SJSA1 (cell line): ENCODE measurements at places on chromosomes 1 and 21. TPM values are rescaled to one million over a fixed set of nuclear protein-coding genes. Genes with fewer than 3 reads are reported as not detected.

The PRAMEF14 gene
- total RNA-seq: not detected in 2 replicates

GRCh38 chr1:7588457-7588827 is 182.7 kb upstream of the VAMP3 start:
- peaks cover 21% of the 10 kb centered on the region; the same call in 1 of the 2 replicates for H3K27me3 ChIP-seq
- DNase-seq: no peak
- no peak overlapping the region for H3K27ac ChIP-seq
- H3K36me3 ChIP-seq: no peaks in the 10 kb centered on the region
- H3K4me3 ChIP-seq: no peak overlapping the region

- H3K27ac ChIP-seq: no peak overlapping the region
- 0 out of 2 replicates have a peak, but pooled peaks cover 4% of the 10 kb centered on the region for H3K27me3 ChIP-seq
- no peaks in the 10 kb centered on the region for H3K36me3 ChIP-seq
- no peaks in the 10 kb centered on the region for H3K4me1 ChIP-seq
- DNase-seq: no peak
Observed at GRCh38 chr1:40004857-40005256, 35.7 kb upstream of the CAP1 start.

The ZFP69B gene
- total RNA-seq: 2.3 and 4.2 TPM in 2 replicates

DNA sequence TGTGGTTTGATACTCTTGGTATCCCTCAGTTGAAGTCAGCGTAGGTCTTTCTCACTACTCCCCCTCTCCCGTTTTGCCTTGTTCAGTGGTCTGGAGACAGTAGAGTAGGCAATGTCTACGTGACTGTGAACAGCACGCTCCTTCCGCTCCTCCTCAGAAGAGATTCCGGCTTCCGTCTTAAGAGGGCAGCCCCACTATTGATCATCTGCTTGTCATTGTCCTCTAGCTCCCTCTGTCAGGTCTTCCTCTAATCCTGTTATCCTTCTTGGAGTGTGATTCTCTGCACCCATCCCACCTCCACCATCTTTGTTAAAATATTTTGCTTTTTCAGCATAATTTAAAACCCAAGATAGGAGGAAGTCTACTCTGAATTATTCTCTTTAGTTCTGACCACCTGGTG is 129.9 kb upstream of the KCNK2 start:
- no peak overlapping the region for H3K27ac ChIP-seq
- no peaks in the 10 kb centered on the region for H3K36me3 ChIP-seq
- no peaks in the 10 kb centered on the region for H3K27me3 ChIP-seq
- no peak for DNase-seq
- H3K4me3 ChIP-seq: no peak overlapping the region

The PLA2G2C gene
- not detected in 2 replicates for total RNA-seq

DNA sequence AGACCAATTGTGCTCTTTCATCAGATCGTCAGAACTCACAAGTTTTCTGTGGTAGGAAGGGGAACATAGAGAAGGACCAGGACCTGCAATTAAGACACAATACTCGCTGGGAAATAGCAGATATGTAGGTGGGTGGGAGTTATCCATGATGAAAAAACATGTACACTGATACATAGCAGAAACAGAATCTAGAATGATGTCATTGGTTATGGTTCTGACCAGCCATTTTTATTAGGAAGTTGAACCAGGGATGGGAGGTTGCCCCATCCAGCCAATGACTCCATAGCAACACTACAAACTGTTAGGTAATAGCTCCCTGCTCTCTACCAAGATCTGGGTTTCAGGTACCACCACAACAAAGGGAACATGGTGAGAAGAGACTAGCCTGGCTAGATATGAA is 393.5 kb upstream of the PBX1 start:
- no peaks in the 10 kb centered on the region for H3K4me1 ChIP-seq
- DNase-seq: no peak
- H3K36me3 ChIP-seq: no peaks in the 10 kb centered on the region
- no peak overlapping the region for H3K27ac ChIP-seq
- no peak overlapping the region for H3K4me3 ChIP-seq

- no peaks in the 10 kb centered on the region for H3K27me3 ChIP-seq
- H3K36me3 ChIP-seq: no peaks in the 10 kb centered on the region
- peaks cover 12% of the 10 kb centered on the region for H3K4me1 ChIP-seq
- no peak overlapping the region for H3K27ac ChIP-seq
- no peak overlapping the region for H3K4me3 ChIP-seq
- no peak for DNase-seq
Observed at GRCh38 chr21:16770266-16770665, 742.6 kb upstream of the CXADR start.

The AUNIP gene
- total RNA-seq: 5.9 and 9.5 TPM in 2 replicates

- peak overlapping the region; percentile 96 for H3K27ac ChIP-seq
- peaks cover 25% of the 10 kb centered on the region for H3K4me1 ChIP-seq
- peak; percentile 88 for DNase-seq
- no peaks in the 10 kb centered on the region for H3K27me3 ChIP-seq
- 0 out of 2 replicates have a peak, but pooled peaks cover 2% of the 10 kb centered on the region for H3K36me3 ChIP-seq
Observed at GRCh38 chr1:1282998-1283397, 2.8 kb downstream of the SCNN1D start.

- no peak overlapping the region for H3K4me3 ChIP-seq
- H3K36me3 ChIP-seq: peaks cover 61% of the 10 kb centered on the region
- H3K27me3 ChIP-seq: no peaks in the 10 kb centered on the region
- H3K27ac ChIP-seq: no peak overlapping the region
- peaks cover 3% of the 10 kb centered on the region for H3K4me1 ChIP-seq
Observed at GRCh38 chr1:27335506-27336422, 6.1 kb upstream of the SYTL1 start.

- H3K27ac ChIP-seq: no peak overlapping the region
- H3K4me1 ChIP-seq: no peaks in the 10 kb centered on the region
- H3K4me3 ChIP-seq: no peak overlapping the region
- no peak for DNase-seq
Observed at GRCh38 chr21:28089599-28090441, 902.9 kb downstream of the LTN1 start.

DNA sequence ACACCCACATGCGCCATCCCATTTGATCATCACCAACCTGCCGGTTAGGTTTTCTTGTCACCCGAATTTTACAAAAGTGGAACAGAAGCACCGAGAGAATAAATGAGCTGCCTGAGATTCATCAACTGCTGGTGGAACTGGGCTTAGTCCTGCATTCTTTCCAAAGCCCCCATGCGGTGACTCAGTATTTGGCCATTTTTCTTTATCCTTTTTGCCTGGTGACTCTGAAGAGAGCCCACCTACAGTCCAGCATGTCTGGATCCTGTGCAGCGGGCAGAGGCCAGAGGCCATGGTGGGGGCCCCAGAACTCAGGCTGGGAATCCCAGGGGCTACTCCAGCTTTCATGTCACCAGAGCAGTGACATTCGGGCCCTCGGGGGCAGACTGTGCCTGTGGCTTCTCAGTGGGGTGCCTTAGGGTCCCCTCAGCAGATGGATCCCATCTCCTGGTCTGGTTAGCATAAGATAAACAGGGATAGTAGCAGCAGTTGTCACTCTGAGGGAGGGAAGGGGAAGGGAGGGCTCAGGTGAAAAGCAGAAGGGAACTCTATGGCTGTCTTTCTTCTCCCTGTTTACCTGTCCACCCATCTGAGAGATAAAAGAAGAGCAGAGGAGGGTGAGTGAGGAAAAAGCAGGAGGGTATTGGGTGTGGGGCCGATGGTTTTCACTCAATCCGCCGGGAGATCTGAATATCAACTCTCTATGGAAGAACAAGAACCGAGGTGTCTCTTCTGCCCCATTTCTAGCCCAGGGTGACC is 63.2 kb downstream of the KIF26B start:
- H3K4me3 ChIP-seq: no peak overlapping the region
- H3K27me3 ChIP-seq: no peaks in the 10 kb centered on the region
- DNase-seq: peak; percentile 64
- peaks cover 73% of the 10 kb centered on the region for H3K4me1 ChIP-seq
- no peaks in the 10 kb centered on the region; the same call in 1 of the 2 replicates for H3K36me3 ChIP-seq
- peak overlapping the region; percentile 85 for H3K27ac ChIP-seq

- no peaks in the 10 kb centered on the region for H3K36me3 ChIP-seq
- no peaks in the 10 kb centered on the region for H3K4me1 ChIP-seq
- DNase-seq: no peak
- H3K27ac ChIP-seq: no peak overlapping the region
- H3K27me3 ChIP-seq: no peaks in the 10 kb centered on the region
Observed at GRCh38 chr1:99217599-99217998, 46.7 kb upstream of the PLPPR4 start.

DNA sequence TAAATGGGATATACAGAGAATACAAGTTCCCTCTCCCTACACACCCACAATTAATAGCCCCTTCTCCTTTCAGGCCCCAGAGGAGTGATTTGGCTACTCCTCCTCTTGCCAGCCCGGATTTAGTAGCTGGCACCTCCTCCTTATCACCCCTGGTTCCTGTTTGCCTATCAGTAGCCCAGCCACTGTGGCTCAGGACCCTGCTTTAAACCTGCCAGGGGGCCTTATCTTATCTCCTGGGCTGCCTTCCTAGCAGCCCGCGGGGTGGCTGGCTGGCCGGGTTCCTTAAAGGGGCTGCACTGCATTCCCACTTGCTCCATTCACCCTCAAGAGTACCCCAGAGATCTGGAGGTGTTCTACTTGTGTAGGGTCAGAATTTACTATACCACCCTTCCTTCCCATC is 70.4 kb downstream of the PLEKHA6 start:
- H3K4me1 ChIP-seq: peaks cover 34% of the 10 kb centered on the region
- no peaks in the 10 kb centered on the region for H3K36me3 ChIP-seq
- DNase-seq: no peak
- H3K4me3 ChIP-seq: no peak overlapping the region

GRCh38 chr1:107545879-107546278 is 405.0 kb downstream of the NTNG1 start:
- H3K27me3 ChIP-seq: no peaks in the 10 kb centered on the region
- no peak overlapping the region for H3K27ac ChIP-seq
- no peaks in the 10 kb centered on the region for H3K4me1 ChIP-seq
- H3K4me3 ChIP-seq: no peak overlapping the region

DNA sequence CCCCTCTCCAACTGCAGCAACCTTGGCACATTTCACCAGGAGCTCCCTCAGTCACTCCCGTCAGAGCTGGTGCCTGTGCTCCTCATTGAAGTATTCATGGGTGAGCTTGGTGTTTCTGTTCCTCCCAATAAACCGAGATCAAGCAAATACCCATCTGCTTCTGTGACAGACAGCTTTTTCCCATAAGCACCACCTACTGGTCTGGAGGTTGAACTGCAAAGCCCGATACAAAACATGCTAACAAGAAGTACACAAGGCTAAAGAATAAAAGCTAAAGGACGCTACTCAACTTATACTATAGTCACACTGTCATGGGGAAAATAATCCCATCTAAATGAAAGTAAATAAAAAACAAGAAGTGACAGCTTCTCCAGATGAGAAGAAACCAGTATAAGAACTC is 111.9 kb upstream of the C21orf91 start:
- no peaks in the 10 kb centered on the region for H3K4me1 ChIP-seq
- no peak overlapping the region for H3K27ac ChIP-seq
- no peaks in the 10 kb centered on the region for H3K27me3 ChIP-seq
- H3K36me3 ChIP-seq: no peaks in the 10 kb centered on the region
- no peak overlapping the region for H3K4me3 ChIP-seq

DNA sequence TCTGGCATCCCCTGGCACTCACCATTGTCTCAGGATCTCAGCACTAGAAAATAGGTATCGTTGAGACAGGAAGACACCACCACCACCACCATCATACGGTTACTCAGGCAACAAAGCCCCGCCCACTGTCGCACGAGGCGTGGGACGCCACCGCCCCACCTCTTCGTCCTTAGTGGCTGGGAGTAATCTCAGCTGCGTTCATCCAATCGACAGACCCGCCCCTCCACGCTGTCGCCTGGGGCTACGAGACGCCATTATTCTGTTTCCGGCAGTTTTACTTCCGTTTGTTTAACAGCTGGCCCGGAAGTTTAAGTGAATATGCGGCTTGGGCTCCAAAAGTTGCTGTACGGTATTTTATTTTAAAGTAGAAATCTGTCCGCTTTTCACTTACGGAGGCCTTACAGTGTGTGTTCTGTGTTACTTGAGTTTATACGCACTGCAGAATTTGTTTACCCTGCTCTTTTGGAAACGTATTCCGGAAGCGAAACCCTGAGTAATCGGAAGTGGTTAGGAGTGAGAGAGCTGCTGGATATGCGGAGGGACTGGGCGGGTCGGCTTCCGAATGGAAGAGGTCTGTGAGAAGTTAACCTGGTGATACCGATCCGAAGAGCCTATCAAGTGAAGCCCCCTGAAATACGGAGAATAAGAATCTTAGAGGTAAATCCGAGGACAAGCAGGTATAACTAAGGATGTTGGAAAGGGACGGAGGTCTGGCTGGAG is at the start of the genes BLZF1 and NME7:
Gene BLZF1, plus strand, starts transcription at position 510 of the 720 bp plus-strand sequence. CDS start 1,328 bp downstream, outside the sequence.
Gene NME7, minus strand, starts transcription at position 112 of the 720 bp plus-strand sequence. Its CDS starts 87 bp downstream, at position 25.
- H3K36me3 ChIP-seq: peaks cover 23% of the 10 kb centered on the region
- no peaks in the 10 kb centered on the region for H3K27me3 ChIP-seq
- peak within 1 kb of the TSS; percentile 90 for H3K27ac ChIP-seq

The TMPRSS2 gene
- total RNA-seq: not detected in 2 replicates

- no peaks in the 10 kb centered on the region for H3K36me3 ChIP-seq
- H3K4me3 ChIP-seq: no peak overlapping the region
- H3K27me3 ChIP-seq: no peaks in the 10 kb centered on the region
- H3K27ac ChIP-seq: no peak overlapping the region
- DNase-seq: no peak
- H3K4me1 ChIP-seq: no peaks in the 10 kb centered on the region
Observed at GRCh38 chr1:80961464-80962190, 839.1 kb upstream of the ADGRL2 start.

DNA sequence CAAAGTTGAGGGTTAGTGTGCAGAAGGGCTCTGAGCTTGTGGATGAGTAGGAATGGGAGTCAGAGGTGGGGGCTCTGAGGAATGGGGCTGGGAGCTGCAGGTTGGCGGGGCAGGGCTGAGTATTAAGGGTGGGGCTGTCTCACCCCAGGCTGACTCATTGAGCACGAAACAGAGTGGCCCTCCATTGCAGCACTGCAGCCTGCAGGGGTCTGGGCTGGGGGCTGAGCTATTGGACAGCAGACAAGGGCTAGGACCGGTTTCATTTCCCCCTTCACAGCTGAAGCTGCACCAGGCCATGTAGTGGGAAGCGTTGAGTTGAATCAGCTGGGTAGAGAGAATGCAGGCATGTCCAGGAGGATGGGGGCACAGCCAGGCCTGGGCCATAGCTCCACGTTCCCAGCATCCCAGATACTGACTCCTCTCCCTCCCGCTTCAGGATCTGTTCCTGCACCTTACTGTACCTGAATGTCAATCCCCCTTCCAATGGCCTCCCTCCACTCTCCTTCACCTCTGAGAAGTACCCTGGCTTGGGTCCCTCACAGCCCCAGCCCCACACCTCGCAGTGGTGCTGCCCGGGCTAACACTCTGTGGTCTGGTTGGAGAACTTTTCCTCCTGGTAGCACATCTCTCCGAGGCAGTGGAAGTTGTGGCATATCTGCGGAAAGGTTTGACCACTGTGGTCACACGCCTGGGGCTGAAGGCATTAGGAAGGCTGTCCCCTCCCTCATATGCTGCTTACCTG is 4.4 kb upstream of the INPP5B start:
- H3K4me1 ChIP-seq: peaks cover 10% of the 10 kb centered on the region
- no peak for DNase-seq
- peaks cover 3% of the 10 kb centered on the region for H3K36me3 ChIP-seq
- no peak overlapping the region for H3K4me3 ChIP-seq

The PALMD gene
- 3.1 and 9.9 TPM in 2 replicates for total RNA-seq
